Activated CD8-positive, alpha-beta memory T cell treated with anti-CD3 and anti-CD28 coated beads for 36 hours (primary cell): ENCODE measurements at places on chromosomes 5 and 9. TPM values are rescaled to one million over a fixed set of nuclear protein-coding genes. Genes with fewer than 3 reads are reported as not detected.

The VCAN gene
- not detected for total RNA-seq

The MUSK gene
- total RNA-seq = not detected

The SAXO1 gene
- total RNA-seq = not detected

The LMX1B gene
- total RNA-seq = not detected
